ENCODE measurements at places on chromosomes 12 and 14.

GRCh38 chr12:109760930-109761921 lies 47.6 kb downstream of the FAM222A start:
- no peak for DNase-seq

GRCh38 chr12:53004582-53004981 lies 1.7 kb upstream of the EIF4B start:
- DNase-seq, result no peak

DNA sequence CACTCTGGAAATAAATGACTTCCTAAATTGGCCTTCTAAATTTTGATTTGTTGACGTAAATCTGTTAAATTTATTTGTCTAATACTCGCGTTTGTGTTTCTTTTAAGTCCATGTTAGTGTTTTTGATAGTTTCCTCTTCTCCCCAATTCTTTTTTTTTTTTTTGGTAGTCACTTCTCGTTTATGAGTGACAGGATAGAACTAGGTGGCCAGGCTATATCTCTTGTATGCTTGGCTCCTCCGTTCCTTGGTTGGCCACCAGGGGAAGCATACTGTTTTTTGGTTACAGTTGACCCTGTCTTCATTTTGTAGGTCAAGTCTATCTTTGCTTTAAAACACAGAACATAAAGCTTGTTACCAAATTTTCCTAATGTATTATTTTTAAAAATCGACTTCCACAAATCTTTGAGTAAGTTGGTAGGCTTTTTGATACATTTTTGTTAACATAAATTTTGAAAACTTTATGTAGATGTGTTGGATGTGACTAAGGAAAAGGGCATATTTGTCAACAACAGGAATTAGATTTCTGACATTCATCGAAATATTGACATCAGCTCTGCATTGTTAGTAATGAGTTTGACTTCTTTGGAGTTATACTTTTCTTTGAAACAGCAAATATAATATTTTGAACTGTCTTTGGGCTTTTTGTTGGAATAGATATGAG lies 2.2 kb downstream of the RCOR1 start:
- DNase-seq, result peak; percentile 45

DNA sequence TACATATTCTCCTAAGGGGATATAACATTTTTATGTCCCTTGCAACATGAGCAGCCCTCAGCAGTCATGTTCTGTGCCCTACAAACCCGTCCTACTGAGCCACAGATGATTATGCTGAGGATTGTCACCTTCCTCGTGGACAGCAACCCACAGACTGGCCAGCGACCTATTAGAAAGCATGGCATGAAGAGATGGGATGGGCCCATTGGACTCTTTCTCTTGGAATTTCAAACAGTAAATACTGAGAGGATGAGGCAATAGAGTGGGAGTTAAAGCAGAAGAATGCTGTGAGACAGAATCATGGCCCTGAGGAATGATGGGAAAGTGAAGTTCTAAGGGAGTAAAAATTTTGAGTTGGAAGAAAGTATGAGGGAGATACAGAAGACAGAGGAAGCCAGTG lies 149.9 kb upstream of the BTG1 start:
- no peak for DNase-seq

- DNase-seq, result no peak
Observed at GRCh38 chr14:105088812-105089745, 23.8 kb upstream of the GPR132 start.

DNA sequence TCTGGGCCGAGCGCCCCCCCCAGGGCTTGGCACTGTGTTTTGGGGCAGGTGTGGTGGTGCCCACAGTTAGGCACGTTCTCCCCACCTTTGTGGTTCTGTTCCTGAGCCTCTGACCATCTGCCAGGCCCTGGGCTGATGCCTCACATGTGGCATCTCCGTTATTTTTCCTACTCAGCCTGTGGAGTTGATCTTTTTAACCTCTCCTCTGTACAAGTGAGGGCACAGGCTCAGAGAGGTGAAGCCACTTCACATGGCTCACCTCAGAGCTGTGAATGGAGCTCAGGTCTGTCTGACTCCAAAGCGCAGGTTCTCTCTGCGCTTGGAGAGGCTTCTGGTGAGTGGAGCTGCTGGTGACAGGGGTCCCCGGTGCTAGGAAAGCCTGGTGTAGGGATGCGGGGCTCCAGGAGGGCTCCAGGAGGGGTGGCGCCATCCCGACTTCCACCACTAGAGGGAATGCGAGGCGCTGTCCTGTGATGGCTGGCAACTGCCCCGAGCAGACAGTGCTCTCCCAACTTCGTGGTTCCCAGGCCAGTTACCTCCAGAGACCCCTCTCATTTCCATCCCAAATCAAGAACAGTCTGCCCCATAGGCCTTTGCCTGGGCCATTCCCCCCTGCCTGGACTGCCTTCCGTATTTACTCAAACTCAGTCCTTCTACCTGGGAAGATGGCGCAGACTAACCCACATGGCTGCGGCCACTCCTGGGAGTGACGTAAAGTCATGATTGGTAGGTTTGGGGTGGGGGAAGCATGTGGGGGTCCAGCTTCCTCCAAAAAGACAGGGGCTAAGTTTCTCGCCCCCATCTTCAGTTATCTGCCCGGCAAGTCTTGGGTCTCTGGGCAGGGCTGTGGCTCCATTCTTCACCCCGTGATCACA lies 9.9 kb downstream of the BCL7A start:
- DNase-seq, result no peak

GRCh38 chr12:115667116-115667515 lies 610.4 kb downstream of the MED13L start:
- DNase-seq, result no peak

DNA sequence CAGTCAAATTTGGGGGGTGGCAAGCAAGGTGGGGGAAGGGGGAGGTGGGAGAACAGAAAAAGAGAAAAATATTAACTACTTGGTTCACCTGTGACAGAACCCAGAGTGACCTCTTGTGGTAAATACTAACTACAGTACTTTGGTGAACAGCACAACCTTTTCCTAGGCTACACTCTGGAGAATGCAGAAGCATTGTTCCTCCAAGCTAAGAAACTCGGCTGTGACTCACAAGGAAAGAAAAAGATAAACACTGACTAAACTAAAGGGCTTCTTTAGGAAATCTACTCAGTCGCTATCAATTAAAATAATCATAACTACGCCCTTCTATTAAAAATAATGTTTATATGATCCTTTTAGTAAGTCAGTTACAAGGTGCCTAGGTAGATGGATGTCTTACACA lies 5.4 kb downstream of the KCNH5 start:
- no peak for DNase-seq

- no peak for DNase-seq
Observed at GRCh38 chr12:87772401-87772800, 256.8 kb downstream of the C12orf50 start.

DNA sequence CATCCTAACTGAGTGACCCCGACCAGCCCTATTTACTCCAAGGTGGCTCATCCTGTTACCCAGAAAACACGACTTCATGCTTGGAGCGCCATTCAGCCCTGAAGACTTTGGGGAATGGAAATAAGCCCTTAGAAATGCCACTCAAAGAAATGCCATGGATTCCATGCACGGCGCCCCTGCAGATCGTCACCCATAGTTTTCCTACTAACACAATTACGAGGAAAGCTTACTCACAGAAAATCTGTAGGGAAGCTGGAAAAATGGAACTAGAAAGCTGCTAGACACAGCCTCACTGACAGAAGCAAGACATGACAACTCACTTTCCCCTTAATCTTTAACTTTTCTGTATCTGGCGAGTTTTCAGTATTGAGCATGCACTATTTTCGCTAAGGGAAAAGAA lies 19.5 kb downstream of the NUAK1 start:
- no peak for DNase-seq

GRCh38 chr14:60735416-60735815 lies 855 bp downstream of the MNAT1 start:
- no peak for DNase-seq

DNA sequence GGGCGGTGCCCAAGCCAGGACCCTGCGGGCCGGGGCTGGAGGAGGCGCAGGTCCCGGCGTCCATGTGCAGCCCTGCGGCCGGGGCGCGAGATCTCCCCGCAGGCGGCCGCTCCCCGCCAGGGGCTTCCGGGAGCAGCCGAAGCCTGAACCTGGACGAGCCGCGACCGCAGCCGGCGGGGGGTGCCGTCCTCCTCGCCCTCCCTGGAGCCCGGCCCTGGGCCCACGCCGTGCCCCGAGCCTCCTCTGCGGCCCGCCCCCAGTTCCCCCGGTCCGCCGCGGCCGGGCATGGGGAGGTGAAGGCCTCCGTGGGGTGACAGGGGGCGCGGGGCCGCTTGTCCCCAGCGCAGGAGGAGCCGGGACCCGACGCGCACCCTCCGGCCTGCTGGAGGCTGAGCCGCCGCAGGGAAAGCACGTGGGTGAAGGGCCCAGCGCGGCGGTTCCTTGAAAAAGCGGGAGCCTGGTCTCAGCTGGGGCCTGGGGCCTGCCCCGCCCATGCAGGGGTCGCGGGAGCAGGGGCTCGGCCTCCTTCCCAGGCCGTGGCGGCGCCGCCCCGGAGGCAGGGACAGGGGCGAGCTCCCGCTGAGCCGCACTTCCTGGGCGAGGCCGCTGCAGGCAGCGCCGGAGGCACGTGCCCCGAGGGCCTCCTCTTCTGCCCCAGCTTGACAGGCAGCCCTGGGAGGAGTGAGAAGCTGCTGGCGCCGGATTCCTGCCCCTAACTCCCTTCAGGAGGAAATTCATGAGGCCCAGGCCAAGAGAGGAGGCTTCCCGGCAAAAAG lies 55.6 kb upstream of the PPP2R5C start:
- peak; percentile 69 for DNase-seq

GRCh38 chr12:102824218-102824835 lies 92.7 kb downstream of the PAH start:
- no peak for DNase-seq

DNA sequence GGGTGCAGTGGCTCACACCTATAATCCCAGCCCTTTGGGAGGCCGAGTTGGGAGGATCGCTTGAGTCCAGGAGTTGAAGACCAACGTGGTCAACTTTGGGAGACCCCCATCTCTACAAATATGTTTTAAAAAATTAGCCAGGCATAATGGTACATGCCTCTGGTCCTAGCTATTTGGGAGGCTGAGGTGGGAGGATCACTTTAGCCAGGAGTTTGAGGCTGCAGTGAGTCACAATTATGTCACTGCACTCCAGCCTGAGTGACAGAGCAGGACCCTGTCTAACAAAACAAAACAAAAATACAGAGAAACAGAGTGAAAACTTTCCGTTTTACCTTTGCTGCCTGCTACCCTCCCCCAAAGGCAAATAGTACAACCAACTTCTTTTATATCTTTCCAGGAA lies 60.2 kb downstream of the SRGAP1 start:
- DNase-seq, result no peak

- DNase-seq, result no peak
Observed at GRCh38 chr14:69703047-69704039, 63.6 kb upstream of the SRSF5 start.

DNA sequence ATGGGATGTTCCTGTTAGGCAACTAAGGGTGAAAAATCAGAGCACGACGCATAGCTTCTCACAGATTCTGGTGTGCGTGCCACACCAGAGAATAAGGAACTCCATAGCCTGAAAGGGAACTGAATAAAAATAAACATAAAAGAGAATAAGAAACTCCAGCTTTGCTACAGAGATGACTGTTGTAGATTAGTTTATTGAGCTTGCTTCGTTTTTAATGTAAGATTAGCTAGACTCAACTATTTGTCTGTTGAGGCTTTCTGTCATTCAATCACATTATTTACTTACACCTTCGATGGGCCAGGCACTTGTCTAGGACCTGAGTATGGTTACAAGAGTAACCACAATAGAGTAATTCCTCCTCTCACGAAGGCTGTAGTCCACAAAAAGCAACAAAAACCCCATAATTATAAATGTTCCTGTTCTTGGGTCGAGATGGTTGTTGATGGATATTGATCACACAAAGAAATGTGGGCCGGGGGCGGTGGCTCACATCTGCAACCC lies 807 bp upstream of the ZCCHC8 start:
- DNase-seq, result no peak

- no peak for DNase-seq
Observed at GRCh38 chr12:12883369-12884001, 7.9 kb upstream of the GPRC5A start.

DNA sequence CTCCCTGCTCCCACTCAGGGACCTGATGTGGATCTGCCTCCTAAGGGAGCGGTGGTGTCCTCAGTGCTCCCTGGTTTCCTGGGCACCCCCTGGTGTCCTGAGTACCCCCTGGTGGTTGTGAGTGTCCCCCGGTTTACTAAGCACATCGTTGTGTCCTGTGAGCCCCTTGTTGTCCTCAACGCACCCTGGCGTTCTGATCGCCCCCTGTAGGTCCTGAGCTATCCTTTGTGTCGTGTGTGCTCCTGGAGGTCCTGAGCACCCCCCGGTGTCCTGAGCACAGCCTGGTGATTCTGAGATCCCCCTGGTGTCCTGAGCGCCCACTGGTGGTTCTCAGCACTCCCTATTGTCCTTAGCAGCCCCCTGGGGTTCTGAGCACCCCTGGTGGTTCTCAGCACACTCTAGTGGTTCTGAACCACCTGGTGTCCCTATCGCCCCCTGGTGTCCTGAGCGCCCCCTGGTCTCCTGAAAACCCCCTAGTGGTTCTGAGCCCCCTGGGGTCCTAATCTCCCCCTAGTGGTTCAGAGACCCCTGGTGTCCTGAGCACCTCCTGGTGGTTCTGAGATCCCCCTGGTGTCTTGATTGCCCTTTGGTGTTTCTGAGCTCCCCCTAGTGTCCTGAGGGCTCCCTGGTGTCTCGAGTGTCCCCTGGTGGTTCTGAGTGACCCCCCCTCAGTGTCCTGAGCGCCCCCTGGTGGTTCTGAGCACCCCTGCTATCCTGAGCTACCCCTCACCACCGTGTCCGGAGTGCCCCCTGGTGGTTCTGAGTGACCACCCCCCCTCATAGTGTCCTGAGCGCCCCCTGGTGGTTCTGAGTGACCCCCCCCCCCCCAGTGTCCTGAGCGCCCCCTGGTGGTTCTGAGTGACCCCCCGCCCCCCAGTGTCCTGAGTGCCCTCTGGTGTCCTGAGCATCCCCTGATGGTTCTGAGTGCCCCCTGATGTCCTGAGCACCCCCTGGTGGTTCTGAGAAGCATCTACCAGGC lies 615.1 kb downstream of the TMEM121 start:
- DNase-seq, result peak; percentile 28

GRCh38 chr14:81153187-81153586 lies 67.6 kb downstream of the GTF2A1 start:
- no peak for DNase-seq

- DNase-seq, result no peak
Observed at GRCh38 chr14:77498984-77499527, 440 bp upstream of the ISM2 start.

DNA sequence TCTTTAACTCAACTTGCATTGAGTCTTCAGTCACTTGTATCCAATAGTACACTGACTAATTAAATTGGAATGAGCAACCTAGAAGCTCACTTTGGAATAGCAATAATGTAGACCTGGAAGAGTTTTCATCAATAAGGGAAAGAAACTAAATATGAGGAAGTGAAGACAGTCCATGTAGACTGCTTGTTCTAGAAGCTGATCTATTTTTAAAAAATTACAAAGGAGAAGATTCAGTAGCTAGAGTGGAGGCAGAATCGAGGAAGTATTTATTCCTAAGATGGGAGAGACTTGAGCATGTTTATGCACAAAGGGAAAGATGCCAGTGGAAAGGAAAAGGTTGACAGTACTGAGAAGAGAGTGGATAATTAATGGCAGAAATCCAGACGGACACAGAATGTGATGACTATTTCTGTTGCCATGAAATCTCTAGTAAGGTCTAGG lies 156.3 kb upstream of the PDE3A start:
- no peak for DNase-seq

Data from central memory CD4-positive, alpha-beta T cell (primary cell).